COLO829 (cell line): ENCODE measurements at places on chromosomes 2 and 18.
A peak's percentile ranks its signal among the peaks of the same experiment; 100 is the strongest.

GRCh38 chr2:134023854-134024253 lies 230.0 kb upstream of the MGAT5 start:
- DNase-seq: no peak

DNA sequence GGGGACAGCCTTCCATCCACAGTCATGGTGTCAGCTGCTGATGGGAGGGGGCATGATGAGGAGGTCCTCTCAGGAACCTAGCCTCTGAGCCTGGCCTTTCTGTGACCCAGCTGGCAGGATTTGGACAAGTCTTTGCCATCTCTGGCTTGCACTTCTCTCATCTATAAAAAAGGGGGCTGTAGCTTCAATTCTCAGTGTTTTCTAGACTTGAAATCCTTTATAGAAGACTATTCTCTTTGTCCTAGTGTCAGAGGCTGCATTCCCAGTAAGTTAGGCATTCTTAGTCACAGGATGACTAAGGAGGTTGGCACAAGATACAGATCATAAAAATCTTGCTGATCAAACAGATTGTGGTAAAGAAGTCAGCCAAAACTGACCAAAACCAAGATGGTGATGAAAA lies 958.5 kb downstream of the CNTNAP5 start:
- peak; percentile 16 for DNase-seq

GRCh38 chr18:79489899-79490625 lies 94.3 kb downstream of the NFATC1 start:
- no peak for DNase-seq

GRCh38 chr18:8279781-8280330 lies 329.4 kb upstream of the RAB12 start:
- no peak for DNase-seq

DNA sequence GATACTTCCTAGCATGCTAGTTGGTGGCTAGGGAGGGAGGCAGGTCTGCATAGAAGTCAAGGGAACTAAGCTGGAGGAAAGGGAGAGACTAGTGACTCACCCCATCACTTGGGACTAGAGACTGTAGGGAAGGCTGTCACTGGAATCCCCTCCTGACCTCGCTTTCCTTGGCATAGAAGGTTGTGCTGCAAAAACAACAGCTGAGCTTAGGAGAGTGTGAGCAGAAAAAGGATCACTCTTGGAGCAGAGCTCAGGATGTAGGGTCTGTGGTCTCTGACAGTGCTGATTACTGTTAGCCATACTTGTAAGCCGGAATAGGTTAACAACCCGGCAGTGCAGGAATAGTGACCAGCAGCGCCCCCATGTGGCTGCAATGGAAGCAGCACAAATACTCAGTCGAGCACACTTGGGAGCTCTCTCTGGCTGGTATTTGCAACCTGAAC lies 66.9 kb upstream of the SMAD2 start:
- no peak for DNase-seq

DNA sequence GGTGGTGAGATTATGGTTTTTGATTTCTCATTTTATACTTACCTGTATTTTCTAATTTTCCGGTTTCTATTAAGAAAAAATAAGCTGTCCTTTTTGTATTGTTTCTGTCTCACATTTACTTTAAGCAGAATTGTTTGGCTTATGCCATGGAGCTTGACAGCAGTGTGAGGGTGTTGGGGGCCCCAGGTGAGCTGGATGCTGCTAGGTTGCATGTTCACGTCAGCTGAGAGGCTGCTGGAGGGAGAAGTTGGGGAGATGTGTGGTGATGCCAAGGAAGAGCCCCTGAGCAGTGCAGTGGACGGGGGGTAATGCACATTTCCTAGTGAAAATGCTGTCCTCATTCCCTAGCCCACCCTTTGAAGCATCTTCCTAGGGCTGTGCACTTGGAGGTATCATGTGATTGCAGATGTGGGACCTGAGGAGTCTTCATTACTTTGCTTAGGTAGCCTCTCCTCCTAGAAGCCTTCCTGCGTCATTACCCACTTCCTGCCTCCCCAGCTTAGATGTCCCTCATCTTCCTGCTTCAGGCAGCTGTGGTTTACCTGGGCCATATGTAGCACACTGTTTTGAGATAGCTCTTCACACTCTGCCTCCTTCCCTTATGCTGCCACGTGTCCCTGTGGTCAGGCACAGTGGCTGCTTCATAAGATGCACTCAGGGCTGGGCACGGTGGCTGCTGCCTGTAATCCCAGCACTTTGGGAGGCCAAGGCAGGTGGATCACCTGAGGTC lies 16.2 kb downstream of the ATG16L1 start:
- DNase-seq: no peak

DNA sequence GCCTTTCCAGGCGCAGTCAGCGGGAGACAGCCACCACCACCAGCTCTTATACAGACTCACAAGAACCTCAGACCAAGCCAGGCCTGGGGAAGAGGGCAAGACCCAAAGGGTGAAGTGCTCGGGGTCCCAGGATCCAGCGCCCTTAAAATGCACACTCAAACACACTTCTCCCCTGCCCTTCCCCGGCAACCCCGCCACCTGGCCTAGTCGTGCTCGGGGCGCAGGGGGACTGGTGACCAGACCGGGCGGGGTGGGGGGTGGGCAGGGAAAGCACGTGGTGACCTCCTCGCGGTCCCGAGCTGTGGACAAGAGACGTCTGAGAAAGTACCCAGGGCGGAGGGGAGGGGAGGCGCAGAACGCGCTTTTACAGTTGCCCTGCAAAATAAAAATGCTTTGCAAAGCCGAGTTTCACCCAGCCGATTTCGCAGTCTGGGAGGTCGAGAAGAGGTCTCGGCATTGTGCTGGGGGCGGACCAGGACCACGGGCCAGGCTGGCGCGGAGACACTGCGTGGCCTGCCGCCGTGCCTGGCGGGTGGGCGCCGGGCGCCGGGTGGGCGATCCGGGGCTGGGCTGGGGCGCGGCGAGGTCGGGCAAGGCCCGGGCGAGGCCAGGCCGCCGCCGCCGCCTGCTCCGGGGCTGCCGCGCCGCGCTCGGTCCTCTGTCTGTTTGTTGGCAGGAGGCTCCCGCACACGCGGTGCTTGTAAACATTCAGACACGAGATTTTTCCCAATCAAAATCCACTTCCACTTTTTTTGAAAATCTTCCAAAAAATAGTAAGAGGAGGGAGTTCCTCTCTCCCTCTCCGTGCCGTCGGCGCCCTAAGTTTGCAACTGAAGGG lies 2.0 kb downstream of the BCL11A start:
- no peak for DNase-seq

- DNase-seq: no peak
Observed at GRCh38 chr2:19554520-19554919, 196.1 kb upstream of the OSR1 start.

GRCh38 chr2:33014268-33014667 lies 67.5 kb downstream of the LTBP1 start:
- DNase-seq: no peak

- DNase-seq: no peak
Observed at GRCh38 chr2:26670931-26671460, 21.5 kb upstream of the KCNK3 start.

GRCh38 chr2:217031445-217031844 lies 171.6 kb upstream of the TNP1 start:
- DNase-seq: no peak

GRCh38 chr2:51960841-51961335 lies 929.0 kb upstream of the NRXN1 start:
- DNase-seq: no peak

DNA sequence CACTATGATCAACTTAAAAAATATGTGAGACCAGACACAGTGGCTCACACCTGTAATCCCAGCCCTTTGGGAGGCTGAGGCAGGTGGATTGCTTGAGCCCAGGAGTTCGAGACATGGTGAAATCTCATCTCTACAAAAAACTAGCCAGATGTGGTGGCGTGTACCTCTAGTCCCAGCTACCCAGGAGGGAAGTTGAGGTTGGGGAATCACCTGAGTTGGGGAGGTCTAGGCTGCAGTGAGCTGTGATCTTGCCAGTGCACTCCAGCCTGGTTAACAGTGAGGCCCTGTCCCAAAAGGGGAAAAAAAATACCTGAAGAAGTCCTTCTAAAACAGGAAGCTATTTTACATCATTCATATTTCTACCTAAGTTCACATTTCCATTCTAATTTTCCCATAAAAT lies 144.0 kb downstream of the EML6 start:
- no peak for DNase-seq

DNA sequence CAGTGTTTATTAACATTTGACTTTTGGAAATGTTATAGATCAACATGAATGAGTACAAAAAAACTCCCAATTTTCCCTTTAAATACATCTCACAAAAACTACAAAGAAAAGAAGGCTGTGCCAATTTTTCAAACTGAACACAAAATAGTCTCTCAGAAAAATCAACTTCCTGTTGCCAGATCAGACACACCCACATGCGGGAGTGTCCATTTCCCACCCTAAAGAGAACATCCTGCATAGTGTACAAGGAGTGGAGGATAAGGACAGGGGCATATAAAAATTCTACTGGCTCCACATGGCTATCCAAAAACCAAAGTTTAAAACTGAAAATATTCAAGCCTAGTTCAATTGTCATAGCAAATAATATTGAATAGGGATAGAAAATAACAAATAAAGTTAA lies 165.3 kb downstream of the ATAD2B start:
- DNase-seq: no peak

DNA sequence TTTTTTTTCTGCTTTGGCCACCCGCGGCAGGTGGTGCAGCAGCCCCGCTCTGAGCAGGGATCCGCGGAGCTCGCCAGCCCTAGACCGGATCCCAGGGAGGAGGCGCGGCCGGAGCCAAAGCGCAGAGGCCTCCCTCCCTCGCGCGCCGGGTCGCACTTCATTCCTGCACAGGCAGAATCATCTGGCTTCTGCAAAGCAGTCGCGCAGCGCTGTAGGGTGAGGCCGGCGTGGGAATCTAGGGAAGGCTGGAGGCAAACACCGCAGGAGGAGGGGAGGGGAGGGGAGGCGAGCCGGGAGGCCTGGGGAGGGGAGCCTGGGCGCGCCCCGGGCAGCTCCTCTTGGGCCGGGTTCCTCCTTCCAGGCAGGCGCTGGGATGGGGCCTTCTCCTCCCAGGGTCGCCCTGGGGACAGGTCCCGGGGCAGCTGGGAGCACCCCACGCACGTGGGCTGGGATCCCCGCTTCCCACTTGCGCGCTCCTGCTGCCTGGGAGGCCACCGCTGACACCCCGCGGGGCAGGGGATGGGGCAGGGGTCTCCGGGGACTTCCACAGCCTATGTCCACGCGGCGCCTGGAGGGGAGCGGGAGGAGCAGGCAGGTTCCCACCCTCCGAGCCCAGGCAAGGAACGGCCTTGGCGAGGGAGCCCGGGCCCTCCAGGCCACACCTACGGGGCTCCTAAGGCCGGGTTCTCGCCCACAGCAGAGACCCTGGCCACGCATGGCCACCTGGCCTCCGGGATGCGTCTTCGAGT lies 45.0 kb downstream of the MBP start:
- no peak for DNase-seq
